ENCODE measurements at places on chromosomes 2 and 18.
A peak's percentile ranks its signal among the peaks of the same experiment; 100 is the strongest.

GRCh38 chr18:71075147-71075546 is 786.3 kb downstream of the SOCS6 start:
- DNase-seq: no peak

DNA sequence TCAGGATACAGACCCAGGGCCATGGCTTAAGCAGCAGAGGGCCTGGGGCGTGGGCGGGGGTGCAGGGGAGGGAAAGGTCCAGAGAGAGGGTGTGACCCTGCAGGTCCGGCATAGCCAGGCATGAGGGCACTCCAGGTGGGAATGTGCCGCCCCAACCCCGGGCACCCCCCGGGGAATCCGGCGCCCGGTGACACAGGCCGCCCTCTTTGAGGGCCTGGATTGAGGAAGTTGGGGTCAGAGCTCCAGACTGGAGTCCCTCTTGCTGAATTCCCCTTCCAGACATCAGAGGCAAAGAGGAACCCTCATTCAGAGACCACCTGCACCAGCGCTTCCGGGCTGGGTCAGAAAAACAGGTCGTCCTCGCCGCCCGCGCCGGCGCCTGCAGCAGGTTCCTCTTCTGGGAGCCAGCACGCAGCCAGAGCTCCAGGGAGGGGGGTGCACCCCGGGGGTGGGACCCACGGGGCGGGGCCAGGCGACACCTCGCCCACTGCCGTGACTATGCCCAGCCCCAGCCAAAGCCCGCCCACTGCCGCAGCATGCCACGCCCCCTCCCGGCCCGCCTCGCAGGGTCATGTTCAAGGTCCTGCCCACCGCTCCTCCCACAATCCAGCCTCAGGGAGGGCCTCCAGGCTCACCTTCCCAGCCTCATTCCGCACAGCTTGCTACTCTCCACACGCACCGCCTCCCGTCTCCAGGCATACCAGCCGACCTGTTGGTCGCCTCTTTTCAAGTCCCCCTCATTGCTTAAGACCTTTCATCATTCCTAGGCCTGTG is 98.3 kb upstream of the ID2 start:
- peak; percentile 81 for DNase-seq

DNA sequence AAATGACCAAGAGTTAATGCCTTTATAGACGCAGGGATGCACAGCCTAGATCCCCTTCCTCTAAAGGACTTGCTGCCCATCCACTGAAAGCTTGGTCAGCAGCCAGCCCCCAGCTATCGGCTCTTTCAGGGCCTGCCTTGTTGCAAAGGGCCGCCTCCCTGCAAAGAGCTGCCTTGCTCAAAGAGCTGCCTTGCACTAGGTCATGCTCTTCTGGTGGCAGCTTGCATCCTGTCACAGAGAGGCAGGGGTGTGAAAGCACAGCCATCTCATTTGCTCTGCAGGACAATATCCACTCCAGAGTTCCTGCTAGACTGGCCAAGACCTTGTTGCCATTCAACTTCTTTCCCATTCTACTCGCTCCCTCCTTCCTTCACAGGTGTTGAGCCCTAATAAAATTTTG is 137.1 kb downstream of the MCFD2 start:
- DNase-seq: no peak

DNA sequence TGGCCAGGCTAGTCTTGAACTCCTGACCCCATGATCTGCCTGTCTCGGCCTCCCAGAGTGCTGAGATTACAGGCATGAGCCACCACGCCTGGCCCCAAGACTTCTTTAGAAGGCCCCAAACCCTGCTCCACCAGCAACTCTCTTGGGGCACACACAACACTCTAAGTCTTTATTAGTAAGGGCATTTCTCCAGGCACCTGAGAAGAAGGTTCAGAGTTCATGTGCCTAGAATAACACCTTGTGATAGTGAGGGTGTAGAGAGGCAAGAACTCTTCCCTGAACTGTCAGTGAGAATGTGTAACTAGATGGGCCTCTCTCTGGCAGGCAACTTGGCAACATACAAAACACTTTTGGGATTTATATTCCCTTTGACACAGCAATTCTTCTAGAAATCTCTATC is 43.8 kb downstream of the SH2D6 start:
- no peak for DNase-seq

GRCh38 chr2:170054997-170055396 is 123.0 kb upstream of the MYO3B start:
- no peak for DNase-seq

GRCh38 chr2:38170733-38171132 is 94.8 kb upstream of the CYP1B1 start:
- no peak for DNase-seq

DNA sequence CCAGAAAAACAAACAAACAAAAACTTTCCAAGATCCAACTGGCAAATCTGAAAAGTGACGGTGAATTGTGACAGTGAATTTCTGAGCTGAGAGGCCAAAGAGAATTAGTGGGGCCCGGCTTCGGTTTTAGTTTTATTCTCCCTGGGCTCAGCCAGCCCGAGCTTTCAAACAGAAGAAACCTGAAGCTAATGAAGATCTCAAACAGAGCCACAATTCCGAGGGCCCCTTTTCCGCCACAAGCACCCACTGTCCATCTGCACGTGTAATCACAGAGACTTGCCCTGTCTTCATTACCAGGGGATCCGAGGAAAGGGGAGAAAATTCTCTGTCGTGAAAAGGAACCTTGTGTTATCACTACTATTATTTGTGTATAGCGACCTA is 4.2 kb upstream of the ONECUT2 start:
- DNase-seq: no peak

DNA sequence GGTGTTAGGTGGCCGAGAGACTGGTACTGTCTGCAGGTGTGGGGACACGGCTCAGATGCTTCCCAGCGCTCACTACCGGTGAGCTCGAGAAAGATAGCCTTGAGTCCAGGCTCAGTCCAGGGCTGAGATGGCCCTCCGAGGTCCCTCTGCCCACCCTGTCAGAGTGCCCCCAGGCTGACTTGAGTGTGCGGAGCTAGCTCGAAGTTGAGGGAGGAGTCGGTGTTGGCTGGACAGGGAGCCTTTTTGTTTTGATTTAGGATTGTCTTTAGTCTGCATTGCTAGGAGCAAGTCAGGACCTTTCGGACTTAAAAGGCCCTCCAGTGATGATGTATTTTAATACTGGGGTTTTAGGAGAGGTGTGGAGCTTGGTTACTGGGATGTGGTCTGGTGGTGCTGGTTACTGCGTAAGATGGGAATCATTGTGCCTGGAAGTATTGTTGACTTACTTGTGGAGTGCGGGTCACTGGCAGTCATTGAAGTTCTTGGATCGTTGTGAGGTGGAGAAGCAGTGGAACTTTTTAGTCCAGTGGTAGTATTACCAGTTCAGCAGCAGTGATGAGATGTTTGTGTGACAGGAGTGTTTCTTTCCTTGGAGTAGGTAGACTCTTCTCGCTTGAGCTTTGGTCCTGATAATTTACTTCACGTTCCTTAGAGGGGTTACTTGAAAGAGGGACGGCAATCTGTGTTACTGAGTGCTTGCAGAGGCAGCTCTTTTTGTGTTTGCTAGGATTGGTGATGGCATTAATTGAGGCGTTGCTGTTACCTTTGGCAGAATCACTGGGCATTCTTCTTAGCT is 633 bp downstream of the KIAA1328 start:
- no peak for DNase-seq

GRCh38 chr2:228474466-228474865 is 293.0 kb upstream of the SPHKAP start:
- DNase-seq: no peak

DNA sequence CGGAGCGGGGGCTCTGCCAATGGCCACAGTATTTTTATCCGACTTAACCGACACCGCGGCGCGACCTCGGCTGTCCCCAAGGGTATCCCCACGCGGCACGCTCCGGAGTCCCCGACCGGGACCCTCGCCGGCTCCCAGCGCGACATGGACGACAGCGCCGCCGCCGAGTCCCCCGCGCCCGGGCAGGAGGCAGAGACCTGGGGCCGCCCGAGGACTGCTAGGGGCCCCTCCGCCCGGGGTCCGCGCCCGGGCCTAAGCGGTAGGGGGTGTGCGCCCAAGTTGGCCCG is 468 bp downstream of the UXS1 start:
- DNase-seq: no peak

DNA sequence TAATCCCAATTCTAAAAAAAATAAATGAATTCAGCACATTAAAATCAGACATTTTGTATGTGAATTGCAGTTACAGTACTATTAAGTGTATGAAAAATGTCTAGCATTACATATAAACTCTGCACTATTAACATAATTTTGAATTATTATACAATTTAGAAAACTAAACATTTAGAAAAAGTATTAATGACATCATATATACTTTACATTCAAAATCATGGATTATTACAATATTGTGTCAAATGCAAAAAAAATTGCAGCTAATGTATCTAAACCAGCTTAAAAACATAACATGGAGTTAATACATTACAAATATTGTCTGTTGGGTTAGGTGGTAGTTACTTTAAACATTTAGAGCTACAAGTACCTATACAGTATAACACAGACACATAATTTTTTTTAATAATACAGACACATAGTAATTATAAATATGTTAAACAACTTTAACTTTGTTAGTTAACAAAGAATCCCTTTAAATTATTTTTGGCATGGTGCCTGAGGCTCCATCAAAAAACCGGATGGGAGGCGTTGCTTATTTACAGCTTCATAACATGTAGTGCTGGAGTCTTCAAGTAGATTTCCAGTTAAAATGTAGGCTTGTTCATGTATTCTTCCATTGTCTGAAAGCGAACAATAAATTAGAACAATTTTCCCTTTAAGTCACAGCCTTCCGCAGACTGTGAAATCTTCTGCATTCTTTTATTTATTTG is 79.1 kb downstream of the AP1S3 start:
- DNase-seq: no peak

- no peak for DNase-seq
These were observed 182.5 kb downstream of the TCF4 start for GRCh38 chr18:55405475-55405874.

GRCh38 chr2:140657657-140658056 is 1473.2 kb downstream of the LRP1B start:
- no peak for DNase-seq

- no peak for DNase-seq
These were observed 67.2 kb upstream of the TMEM17 start for GRCh38 chr2:62573137-62573731.

DNA sequence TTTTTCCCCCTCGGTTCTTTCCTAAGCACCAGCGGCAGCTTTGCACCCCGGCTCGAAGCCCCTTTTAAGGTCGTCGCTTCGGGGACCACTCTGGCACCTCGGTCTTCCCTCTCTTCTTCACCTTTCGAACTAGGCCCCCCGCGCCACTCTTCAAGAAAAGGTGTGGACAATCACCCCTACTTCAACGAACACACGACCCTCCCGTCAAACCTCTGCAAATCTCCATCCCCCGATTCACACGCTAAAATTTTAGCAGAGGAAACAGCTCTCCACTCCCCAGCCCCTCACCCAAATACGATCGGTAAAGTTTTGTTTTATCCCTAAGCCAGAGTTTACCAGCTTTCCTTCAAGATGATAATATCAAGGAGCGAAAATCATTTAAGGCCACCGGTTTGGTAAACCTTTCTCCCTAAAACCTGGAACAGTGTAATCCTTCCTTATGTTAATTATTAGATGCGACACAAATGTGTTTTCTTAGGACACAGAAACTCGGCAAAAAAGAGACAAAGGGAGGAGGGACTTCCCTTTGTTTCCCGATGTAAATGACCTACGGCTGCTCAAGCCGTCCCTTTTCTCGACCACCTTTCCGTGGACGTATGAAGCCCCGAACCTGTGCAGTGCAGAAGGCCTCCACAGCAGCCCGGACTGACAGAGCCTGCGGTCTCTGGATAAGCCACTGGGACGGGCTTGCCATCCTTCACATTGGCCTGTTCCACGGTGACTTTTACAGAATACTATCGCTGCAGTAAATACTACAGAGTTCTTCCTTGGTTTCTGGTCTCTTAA is 85.2 kb downstream of the RBMS1 start:
- no peak for DNase-seq

DNA sequence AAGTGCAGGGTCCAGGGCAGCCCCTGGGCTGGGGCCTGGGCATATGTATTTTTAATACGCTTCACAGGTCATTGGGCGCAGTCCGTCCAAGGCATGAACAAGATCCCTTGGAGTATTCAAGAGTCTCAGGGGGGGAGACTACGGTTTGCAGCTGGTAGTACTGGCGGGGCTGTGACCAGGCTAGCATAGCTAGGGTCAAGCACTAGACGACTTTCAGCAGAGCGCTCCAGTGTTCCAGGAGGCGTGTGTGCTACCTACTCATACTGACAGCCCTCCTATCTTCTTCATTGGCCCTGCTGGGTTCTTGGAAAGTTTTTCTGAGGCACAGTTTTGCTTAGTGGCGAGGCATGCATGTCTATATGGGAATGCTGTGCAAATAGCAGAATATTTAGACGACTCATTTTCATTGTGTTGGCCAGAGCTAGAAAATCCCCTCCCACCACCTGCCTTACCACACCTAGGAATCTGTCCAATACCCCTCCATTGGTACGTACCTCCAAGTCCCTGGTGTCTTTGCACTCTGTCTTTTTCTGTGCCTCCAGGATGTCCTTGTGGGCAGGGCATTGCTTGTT is 68.2 kb downstream of the GLI2 start:
- no peak for DNase-seq

GRCh38 chr2:207729465-207729998 is 18.1 kb downstream of the CCNYL1 start:
- no peak for DNase-seq

DNA sequence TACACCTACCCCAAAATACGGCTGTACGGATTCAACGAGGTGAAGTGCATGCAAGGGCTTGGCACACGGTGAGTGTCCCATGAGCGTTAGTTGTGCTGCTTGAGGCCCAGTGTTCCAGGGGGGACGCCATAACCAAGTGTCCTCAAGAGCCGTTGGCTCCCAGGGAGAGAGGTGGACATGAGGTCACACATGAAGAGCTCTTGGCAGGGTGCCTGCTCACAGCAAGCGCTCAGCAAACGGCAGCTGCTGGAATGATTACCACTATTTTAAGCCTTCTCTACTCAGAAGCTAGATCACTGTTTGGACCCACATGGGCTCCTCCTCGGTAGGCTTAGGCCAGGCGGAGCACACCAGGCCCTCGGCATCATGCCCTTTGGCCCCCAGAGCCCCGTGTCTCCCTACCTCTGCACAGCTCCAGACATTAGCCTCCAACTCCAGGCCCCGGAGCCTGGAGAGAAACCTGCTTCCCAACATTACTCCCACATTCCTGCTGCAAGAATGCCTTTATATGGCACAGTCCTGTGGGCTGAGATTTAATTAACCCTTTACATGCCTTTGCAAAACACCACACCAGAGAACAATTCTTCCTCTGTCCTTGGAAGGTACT is 68.4 kb upstream of the PPP1CB start:
- no peak for DNase-seq

- DNase-seq: no peak
These were observed 39.5 kb downstream of the BABAM2 start for GRCh38 chr2:27929916-27930486.

- DNase-seq: no peak
These were observed 68.1 kb upstream of the TMEM247 start for GRCh38 chr2:46411245-46411641.

GRCh38 chr2:236583621-236584203 is 14.1 kb downstream of the ACKR3 start:
- no peak for DNase-seq

GRCh38 chr2:96306370-96306769 is 1.0 kb upstream of the SNRNP200 start:
- DNase-seq: no peak

DNA sequence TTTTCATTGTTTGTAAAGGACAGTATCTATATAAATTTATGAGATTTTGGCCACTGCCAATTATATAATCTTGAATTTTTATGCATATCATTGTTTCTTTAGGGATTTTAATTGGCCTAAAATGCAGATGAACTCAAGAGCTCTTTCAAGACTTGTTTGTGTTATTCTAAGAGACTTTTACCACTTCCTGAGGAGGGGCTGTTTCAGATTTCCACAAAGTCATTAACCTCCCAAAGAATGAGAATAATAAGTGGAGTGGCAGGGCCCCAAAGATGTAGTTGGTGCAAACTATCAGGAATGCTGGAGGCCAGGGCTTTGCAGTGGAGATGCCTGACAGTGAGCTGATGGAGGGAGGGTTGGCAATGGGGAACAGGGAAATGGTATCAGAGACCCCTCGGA is 15.5 kb upstream of the ACVR1 start:
- no peak for DNase-seq

Measured in activated T-cell treated with anti-CD3 and anti-CD28 coated beads, Interleukin-2, amount 50 U/mL, for 72 hours (primary cell).